Naive thymus-derived CD8-positive, alpha-beta T cell (primary cell): ENCODE measurements at places on chromosomes 4 and X. TPM values are rescaled to one million over a fixed set of nuclear protein-coding genes. Genes with fewer than 3 reads are reported as not detected.

AP1AR gene
- 16.1 TPM for polyA plus RNA-seq

PCDH19 gene
- not detected for polyA plus RNA-seq

DNA sequence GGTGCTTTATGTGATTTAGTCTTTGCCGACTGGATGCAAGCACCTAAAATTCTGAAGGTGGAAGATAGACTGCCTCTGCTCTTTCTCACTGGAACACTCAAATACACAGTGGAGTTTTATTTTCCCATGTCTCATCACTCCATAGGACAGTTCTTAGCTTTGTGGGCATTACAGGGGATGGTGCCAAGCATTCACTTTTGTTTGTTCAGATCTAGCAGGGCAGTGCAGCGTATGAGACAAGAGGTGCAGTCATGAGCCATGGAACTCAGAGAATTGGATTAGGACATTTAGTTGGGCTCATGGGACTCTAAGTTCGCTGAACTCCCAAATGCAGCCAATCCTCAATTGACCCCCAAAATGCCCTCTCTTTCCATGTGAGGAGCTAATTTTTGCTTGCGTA is 1136.9 kb upstream of the PRKX start:
- no peak for DNase-seq

DNA sequence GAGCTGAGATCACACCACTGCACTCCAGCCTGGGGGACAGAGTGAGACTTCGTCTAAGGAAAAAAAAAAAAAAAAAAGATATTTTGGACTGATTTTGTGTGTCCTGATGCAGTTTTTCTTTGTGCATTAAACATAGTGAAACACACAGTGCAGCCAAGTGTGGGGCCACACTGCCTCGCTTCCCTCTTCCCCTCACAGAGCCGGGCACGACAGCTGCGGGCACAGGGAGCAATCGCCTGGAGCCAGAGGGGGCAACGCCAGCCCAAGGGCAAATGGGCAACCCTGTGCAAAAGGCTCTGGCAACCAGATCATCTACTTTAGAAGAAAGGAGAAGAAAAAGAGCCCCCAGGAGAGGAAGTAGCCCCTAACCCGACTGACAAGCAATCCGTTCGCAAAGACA is 13.5 kb upstream of the CCNQ start:
- no peak for DNase-seq

- no peak for DNase-seq
Measured at GRCh38 chr4:119744580-119744979, 116.0 kb upstream of the PDE5A start.

DNA sequence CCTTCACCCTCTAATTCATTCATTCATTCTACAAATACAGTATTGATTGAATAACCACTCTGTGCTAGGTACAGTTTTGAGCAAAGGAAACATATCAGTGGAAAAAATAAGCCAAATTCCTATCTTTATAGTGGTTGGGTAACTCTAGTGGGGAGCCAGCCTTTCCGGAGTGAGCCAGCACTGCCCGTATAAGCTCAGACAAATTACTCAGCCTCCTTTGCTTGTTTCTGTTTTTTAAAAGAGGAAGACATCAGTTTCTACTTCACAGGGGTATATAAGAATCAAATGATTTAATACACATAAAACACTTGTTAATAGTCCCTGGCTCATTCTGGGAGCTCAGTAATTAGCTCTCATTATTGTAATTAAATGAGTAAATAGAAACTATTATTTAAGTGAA is 238.2 kb upstream of the MAD2L1 start:
- no peak for DNase-seq

DNA sequence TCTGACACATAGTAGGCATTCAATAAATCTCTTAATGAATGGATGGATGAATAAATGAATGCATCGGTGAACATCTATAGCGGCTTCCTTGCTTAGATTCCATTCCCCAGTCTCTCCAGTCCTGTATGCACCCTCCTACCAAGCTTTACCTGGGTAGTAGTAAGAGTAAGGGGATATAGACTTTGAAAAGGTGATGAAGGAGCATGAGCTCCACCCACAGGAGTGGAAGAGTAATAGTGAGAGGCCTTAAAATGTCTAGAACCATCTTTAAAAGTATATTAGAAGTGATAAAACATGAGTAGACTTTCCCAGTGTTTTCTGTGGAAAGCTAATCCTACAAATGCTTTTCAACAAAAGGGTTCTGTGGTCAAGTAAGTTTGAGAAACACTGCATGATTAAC is 35.5 kb upstream of the GPC3 start:
- no peak for DNase-seq

GRCh38 chrX:38374431-38374830 is 22.0 kb downstream of the OTC start:
- no peak for DNase-seq

- no peak for DNase-seq
Measured at GRCh38 chrX:28590396-28590795, 3.1 kb downstream of the IL1RAPL1 start.

DNA sequence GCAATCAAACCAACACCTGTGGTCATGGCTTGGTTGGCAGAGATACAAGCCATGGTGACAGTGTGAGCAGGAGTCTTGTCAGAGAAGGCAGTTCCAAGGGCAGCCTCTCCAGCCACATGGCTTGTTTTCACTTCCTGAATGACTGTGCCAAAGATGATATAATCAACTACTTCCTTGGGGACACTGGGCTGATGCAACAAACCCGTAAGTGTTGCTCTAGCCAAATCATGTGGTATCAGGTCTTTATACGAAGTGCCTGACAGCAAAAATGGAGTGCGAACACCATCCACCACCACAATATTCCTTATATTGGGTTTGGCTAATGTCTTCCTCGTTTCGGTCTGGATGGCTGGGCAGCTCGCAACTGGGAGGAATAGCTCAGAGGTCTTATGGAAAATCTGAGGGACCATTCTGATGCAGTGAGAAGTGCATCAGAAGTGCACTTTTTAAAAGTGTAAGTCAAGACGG is 922.0 kb downstream of the NLGN4X start:
- no peak for DNase-seq

DNA sequence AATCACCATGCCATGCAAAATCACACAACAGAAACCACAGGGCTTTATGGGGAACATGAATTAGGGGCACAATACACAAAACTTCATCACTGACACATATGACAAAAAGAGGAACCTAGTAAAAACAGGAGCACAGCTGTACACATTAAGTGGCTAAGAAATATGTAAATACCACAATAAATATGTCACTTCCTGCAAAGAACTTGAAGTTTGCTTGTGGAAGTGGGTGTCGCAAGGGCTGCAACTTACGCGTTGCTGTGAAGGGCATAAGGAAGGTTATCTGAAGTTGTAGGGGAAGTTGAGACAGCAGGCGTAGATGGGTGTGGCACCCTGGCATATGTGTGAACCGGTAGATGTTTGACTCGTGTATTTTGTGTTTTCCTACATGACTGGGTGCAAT is 42.4 kb downstream of the CLCN4 start:
- DNase-seq: no peak

DNA sequence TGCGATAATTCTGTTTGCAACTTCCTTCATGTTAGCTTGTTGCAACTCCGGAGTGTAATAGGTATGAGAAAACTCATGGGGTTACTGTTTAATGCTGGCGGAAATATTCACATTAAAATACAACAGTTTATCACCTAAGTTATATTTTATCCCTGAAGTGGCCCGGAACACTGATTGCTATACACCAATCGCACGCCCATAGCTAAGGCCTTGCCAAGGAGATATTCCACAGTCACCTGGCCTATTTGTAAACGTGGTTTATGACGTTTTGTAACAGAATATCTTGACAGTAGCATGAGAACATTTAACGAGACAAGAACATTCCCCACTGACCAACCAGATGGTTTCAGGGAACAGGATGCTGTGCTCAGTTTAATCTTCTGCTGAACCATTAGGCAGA is 23.2 kb upstream of the FAM90A26 start:
- no peak for DNase-seq

GRCh38 chr4:130738233-130738632 is 1642.3 kb downstream of the C4orf33 start:
- DNase-seq: no peak
